EH (cell line): ENCODE measurements at places on chromosomes 7 and 10.
A peak's percentile ranks its signal among the peaks of the same experiment; 100 is the strongest.

GRCh38 chr7:30789334-30789711 is 18.1 kb downstream of the MINDY4 start:
- DNase-seq: peak; percentile 90

DNA sequence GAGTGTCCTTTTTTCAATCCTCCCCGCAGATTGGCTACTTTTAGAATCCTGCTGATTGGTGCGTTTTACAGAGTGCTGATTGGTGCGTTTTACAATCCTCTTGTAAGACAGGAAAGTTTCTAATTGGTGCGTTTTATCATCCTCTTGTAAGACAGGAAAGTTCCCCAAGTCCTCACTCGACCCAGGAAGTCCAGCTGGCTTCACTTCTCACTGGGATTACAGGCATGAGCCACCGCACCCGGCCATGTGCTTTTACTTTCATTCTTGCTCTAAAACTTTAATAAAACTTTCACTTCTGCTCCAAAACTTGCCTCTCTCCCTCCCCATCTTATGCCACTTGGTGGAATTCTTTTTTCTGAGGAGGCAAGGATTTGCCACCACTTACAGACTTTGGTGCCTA is 17.0 kb upstream of the WAPL start:
- peak; percentile 33 for DNase-seq

DNA sequence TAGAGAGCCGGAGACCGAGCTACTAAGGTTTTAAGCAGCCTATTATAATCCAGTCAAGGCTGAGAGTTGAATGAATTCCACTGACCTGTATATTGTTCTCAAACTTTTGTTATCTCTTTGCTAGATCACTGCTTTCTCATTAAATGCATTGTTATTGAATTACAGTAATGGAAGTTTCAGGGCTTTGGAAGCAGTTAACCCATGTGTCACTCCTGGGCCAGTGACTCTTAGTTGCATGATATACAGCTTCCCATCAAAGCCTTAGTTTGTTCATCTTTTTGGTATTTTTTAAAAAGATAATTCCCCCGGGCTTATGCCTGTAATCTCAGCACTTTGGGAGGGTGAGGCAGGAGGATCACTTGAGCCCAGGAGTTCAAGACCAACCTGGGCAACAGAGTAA is 55.4 kb upstream of the KIAA1217 start:
- peak; percentile 1 for DNase-seq

- no peak for DNase-seq
Observed at GRCh38 chr10:12466704-12467305, 117.5 kb downstream of the CAMK1D start.
